Activated CD4-positive, alpha-beta T cell treated with anti-CD3 and anti-CD28 coated beads, Interleukin-2, amount 50 U/mL, for 1 hour (primary cell): ENCODE measurements at places on chromosomes 6 and 20.

- no peak for DNase-seq
Measured at GRCh38 chr6:117396228-117396627, 29.5 kb downstream of the ROS1 start.

- DNase-seq: no peak
Measured at GRCh38 chr6:11989386-11989785, 22.7 kb upstream of the HIVEP1 start.

GRCh38 chr6:11803591-11803971, 25.0 kb upstream of the ADTRP start:
- DNase-seq: no peak

GRCh38 chr6:45419571-45420082, 41.9 kb upstream of the SUPT3H start:
- peak; percentile 56 for DNase-seq

GRCh38 chr6:150201772-150202329, 59.0 kb downstream of the PPP1R14C start:
- no peak for DNase-seq

DNA sequence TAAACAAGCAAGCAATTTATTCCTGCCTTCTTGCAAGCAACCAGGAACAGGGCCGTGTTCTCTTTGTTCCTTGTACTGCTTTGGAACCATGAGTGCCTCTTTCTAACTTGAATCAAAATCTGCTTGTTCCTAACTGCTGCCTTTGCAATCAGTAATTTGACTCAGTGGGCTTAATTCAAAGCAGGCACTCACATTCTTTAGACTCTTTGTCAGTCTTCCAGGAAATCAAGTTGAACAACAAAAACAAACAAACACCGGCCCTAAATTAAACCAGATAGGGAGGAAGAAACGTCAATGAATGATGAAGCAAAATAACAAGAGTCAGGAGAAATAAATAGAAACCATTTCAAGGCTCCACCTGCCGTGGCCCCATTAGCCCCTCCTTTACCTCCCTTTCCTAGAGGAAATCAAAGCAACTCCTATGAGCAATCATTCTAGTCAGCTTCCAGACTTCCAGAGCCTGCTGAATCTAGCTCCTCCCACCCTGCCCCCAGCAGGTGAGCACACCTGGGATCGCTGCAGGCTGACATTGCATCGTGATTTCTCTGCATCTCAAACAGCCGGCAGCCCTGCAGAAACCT, 582.2 kb upstream of the FLRT3 start:
- DNase-seq: no peak

GRCh38 chr6:136975089-136975715, 53.1 kb downstream of the SLC35D3 start:
- no peak for DNase-seq
